ENCODE measurements at places on chromosomes 5 and 9. TPM values are rescaled to one million over a fixed set of nuclear protein-coding genes. Genes with fewer than 3 reads are reported as not detected.

The TXNDC8 gene
- total RNA-seq, result not detected

The PCDHB4 gene
- total RNA-seq, result 1.9 TPM

The GMCL2 gene
- not detected for total RNA-seq

The ENTREP1 gene
- 1.8 TPM for total RNA-seq

The PIP5K1B gene
- 1.3 TPM for total RNA-seq

The NOXA1 gene
- total RNA-seq, result 0.65 TPM

DNA sequence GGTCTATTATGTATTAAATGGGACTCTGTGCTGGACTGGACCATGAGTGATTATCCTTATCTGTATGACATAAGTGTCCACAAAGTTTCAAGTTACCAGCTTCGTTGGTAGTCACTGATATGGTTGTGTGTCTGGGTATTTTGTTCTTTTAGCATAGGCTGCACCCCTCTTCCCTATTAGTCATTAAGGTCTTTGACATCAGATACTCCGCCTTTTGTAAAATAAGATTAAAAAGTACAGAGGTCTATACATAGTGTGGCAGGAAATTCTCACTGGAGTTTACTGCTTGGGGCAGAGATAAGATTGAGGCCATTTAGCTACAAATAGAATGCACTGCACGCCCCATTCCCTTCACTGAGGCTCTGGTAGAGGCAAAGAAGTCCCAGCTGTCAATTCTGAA is 99.4 kb downstream of the TMEM215 start:
- DNase-seq, result no peak

DNA sequence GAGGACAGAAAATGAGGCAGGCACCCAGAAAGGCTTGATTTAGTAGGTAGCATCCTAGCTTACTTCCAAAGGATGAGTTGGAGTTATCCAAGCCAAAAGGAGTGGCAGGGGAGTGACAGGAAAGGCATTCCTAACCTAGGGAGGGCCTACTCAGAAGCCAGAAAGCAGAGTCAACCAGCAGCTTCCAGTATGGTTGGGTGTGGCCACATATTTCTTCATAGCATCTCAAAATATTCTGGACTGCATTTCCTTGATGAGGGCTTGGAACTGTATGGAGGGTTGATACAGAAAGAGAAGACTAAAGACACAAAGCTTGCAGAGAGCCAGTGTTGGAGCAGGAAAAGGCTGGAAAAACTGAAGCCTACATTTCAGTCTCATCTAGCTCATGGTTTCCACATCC is 656.8 kb upstream of the DMAC1 start:
- no peak for DNase-seq

DNA sequence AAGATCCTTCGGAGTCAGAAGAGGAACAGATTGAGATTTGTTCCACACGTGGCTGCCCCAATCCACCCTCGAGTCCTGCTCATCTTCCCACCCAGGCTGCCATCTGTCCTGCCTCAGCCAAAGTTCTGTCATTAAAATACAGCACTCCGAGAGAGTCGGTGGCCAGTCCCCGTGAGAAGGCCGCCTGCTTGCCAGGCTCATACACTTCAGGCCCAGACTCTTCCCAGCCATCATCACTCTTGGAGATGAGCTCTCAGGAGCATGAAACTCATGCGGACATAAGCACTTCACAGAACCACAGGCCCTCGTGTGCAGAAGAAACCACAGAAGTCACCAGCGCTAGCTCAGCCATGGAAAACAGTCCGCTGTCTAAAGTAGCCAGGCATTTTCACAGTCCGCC is 85.9 kb downstream of the GOLPH3 start:
- no peak for DNase-seq

DNA sequence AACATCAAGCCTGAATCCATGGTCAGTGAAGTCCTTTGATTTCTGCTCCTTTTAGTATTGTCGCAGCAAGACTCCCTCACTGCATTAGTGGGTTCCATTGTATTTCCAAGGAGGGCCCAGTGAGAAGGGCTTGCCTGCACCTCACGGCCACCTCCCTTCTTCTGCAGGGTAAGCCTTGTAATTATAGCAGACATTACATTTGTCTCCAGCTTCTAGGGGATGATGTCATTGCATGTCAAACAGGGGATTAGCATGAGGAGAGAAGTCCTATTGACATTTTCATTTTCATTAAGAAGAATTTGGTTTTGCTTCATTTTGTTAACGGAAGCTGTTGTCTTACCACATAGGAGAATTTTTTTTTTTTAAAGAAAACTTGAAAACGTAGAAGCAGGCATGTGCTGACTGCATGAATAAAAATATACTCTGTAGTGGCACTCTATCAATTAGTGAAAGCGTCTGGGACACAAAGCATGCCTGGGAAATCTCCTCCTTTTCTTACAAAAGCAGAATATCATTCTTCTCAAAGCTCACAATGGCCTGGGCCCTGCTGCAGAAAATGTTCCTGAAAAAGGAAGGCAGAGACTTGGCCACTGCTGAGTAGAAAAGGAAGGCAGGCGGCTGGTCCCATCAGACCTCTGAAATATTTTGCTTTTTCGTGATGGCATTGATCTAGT is 27.1 kb downstream of the MAP1B start:
- DNase-seq, result peak; percentile 70

GRCh38 chr9:16450578-16450977 is 419.9 kb downstream of the BNC2 start:
- DNase-seq, result no peak

GRCh38 chr5:158051036-158051435 is 192.1 kb upstream of the CLINT1 start:
- DNase-seq, result no peak

DNA sequence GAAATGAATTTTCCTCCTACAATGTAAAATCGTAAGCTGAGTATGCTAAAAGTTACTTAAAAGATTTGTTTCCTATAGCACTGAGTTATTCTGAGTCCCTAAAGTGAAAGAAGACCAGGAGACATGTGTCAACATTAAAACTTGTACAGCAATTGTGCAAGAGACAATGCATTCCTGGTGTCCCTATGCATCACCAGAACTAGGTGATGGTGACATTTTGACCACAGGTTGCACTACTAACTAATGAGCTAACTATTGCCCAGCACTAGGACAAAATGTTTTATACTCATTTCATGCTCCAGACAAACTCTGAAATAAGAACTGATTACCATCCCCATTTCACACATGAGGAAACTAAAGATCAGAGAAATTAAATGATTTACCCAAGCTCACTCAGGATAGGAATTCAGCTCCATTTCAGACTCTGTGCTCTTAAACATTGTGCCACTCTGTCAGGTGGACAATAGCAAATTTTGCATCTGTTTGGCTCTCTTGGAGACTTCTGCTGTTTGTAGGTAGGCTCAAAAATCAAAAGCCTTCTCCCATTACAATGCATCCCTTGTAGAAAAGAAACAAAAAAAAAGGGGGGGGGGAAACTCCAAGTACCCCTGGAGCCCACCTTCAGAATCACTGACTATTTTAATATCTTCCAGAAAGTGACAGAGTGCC is 269.2 kb downstream of the ACTL7B start:
- no peak for DNase-seq

DNA sequence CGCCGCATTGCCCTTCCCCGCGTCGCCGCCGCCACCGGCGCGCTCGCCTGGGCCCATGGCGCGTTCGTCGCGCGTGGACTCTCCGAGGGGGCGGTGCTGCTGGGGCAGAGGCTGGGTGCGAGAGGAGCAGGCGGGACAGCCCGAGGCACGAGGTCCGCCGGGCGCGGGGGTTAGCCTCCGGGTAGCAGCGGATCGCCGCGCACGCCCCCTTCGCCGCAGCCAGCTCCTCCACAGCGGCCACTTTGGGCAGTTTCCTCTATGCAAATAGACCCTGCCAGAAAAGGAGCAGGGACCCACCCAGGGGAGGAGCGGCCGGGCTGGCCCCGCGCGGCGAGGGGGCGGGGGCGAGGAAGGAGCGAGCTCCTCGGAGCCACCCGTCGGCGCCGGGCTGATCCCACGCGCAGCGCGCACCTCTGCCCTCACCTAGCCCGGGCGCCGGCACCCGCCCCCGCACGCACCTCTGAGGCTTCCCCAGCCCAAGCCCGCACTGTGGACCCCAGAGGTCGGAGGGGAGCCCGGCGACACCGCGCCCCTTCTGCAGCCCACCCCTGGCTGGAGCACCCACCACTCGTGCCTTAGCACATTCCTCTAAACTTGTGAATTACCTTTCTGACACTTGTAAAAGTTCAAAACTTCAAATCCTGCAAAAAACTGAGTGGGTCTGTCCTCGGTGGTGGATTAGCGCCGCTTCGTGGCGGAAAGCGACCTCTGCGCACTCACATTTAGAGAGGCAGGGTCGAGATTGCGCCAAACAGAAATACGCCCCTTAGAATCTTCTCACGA is at the start of gene COL23A1:
Gene COL23A1 (minus strand): TSS at position 253 of the 783 bp plus-strand sequence.
- DNase-seq, result peak; percentile 90

- no peak for DNase-seq
Observed at GRCh38 chr5:37738057-37738691, 101.7 kb downstream of the GDNF start.

- DNase-seq, result no peak
Observed at GRCh38 chr9:75658301-75658905, 232.1 kb upstream of the PCSK5 start.

DNA sequence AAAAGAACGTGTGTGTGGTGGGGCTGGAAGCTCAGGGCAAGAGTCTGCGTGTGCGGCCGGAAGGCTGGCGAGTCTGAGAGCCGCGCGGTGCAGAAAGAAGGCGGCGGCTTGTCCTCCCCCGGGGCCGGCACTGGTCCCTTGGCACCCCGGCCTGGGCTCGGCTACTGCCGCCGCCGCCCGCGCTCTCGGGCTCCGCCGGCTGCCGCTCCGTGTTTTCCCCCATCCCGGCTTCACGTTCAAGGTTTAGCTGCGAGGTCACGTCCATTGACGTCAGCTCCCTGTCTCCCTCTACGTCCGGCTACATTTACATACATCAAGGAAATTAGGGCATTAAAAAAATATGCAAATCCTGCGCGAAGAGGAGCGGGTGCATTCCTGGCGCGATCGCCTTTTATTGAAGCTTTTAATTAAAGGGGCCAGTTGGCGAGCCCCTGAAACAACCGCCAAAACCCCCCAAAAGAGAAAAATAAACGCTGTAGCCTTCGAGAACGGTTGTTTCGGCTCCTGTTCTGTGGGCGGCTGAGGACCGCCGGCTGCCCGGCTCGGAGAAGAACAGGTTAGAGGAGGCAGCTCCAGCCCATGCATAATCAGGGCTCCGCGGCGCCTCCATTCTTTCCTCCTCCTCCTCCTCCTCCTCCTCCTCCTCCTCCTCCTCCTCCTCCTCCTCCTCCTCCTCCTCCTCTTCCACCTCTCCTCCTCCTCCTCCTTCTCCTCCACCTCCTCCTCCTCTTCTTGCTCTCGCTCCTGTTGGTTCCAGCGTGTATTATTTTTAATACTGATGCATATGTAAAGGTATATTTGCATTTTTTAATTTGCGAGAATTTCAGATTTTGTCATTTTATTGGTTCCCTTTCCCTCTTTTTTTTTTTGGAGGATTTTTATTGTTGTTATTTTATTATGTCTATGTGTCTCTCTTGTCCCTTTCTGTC is 207.0 kb downstream of the MEF2C start:
- DNase-seq, result peak; percentile 53

All from neural progenitor cell (in vitro differentiated cells).